ENCODE measurements at places on chromosomes 6 and 20. TPM values are rescaled to one million over a fixed set of nuclear protein-coding genes. Genes with fewer than 3 reads are reported as not detected.

- no peak for DNase-seq
Observed at GRCh38 chr6:56916849-56917551, 37.9 kb upstream of the BEND6 start.

- DNase-seq: no peak
Observed at GRCh38 chr6:69018906-69019305, 383.8 kb downstream of the ADGRB3 start.

DNA sequence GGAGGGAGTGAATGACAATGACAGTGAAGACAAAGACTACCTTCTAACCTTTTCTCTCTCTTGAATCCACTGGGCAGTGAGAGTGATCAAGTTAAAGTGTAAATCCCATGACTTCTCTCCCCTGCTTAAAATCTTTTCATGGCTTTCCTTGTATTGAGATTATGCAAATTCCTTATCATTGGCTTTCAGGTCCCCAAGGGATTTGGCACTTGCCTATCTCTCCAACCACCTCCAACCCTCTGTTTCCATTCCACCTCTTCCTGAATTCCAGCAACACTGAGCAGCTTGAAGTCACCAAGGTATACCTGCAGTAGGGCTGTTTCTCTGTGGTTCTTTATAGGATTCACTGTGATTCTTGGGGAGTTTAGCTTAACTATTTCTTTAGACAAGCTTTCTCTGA is 48.0 kb upstream of the DEK start:
- no peak for DNase-seq

DNA sequence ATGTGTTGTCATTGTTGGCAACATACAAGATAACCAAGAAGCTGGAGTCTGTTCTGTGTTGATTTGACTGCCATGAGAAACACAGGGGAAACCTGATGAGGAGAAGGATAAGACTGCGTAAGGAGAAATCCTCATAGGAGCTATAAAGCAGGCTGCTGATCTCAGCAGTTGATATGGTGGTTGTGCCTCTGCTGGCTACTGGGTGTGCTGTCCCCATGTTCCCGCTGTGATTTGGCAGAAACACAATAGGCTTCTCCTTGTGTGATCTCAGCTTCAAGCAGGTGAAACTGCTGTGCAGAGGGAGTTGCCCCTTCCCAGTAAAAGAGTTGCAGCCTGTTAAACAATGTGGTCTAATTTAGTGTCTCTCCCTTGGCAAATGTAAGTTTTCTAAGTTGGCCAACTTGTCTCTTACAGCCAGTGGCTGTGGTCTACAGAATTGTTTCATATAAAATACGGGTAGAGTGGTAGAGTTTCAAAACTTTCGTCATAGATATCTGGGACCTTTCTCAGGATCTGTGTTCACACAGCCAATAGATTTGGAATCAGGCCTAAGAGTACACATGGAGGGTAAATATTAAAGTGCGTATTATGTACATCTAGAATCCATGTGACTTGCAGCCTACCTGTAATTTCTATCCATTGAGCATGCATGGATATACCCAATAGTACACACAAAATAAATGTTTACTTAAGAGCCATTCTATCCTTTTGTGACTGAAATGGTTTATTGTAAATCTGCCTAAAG is 78.4 kb downstream of the RNF144B start:
- DNase-seq: no peak

- DNase-seq: no peak
Observed at GRCh38 chr20:50322703-50323131, 132.1 kb downstream of the CEBPB start.

DNA sequence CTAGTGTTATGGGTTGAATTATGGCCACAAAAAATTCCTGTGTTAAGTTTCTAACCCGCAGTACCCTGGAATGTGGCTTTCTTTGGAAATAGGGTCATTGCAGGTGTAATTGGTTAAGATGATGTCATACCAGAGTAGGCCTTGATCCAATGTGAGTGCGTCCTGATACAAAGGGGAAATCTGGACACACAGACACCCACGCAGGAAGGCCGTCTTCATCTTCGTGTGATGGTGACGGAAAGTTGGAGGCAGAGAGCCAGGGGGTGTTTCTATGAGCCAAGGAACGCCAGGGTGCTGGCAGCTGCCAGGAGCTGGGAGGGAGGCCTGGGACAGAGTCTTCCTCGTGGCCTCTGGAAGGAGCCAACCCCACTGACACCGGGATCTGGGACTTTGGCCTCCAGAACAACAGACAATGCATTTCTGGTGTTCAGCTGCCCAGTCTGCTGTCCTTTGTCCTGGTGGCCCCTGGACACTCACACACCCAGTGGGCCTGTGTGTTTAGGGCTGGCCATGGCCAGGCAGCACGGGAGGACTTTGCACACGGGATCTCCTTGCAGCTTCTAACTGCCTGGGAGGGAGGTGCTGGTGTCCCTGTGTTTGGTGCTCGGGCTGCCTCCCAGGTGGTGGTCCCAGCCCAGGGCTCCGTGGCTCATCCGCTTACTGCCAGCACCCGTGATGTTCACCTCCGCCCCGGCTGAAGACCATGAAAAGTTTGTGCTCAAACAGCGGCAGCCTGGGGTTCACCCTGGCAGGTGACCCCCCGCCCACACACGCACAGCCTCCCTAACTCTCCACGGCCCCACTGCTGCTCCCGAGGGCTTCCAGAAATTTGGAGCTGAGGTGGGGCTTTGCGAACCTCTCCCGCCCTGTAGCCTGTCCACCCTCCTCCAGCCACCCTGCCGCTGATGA is 53.4 kb upstream of the GATA5 start:
- DNase-seq: no peak

Gene BPI
- total RNA-seq: 0.65 TPM

Gene THBS2
- 358 TPM for total RNA-seq

Gene MAPK14
- total RNA-seq: 43.5 TPM

Gene PI16
- total RNA-seq: 221 TPM

Gene EPPIN
- total RNA-seq: not detected

Gene LPA
- not detected for total RNA-seq

Gene PPP1R14C
- total RNA-seq: 1.2 TPM

Gene PRL
- not detected for total RNA-seq

Gene LAMA2
- total RNA-seq: 139 TPM

Gene RIMS4
- 5.6 TPM for total RNA-seq

Gene TNNC2
- 0.48 TPM for total RNA-seq
